RWPE2 (cell line): ENCODE measurements at places on chromosomes 6 and 20.

DNA sequence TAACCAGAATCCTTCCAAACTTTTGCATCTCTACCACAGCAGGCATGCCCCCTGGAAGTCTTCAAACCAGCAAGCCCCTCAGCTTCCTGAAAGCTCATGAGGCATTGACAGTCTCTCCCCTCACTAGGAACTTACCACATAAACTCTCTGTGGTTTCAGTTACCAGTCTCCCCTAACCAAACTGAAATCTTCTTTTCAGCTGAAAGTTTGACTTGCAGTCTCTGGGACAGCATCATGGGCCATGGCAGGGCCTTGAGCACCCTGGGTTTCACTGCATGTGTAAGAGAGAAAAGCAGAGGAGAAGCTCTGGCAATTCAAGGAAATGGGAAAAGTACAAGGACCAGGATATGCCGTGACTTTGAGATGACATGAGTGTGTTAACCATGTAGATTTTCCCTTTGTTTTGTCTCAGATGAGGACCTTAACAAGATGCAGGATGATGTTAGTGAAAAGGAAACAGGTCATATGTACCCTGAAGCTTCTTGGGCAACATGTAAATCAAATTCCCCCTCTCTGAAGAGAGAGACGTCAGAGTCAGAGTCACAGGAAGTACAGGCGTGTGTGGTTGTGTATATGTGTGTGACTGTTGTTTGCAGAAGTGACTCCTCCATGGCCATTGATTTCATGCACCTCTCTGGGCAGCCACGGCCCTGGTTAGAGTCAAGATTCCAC lies 106.3 kb downstream of the TNFRSF21 start:
- no peaks in the 10 kb centered on the region for H3K27me3 ChIP-seq
- no peak overlapping the region for H3K27ac ChIP-seq
- H3K4me3 ChIP-seq: no peak overlapping the region
- H3K36me3 ChIP-seq: no peaks in the 10 kb centered on the region
- H3K4me1 ChIP-seq: peaks cover 13% of the 10 kb centered on the region

DNA sequence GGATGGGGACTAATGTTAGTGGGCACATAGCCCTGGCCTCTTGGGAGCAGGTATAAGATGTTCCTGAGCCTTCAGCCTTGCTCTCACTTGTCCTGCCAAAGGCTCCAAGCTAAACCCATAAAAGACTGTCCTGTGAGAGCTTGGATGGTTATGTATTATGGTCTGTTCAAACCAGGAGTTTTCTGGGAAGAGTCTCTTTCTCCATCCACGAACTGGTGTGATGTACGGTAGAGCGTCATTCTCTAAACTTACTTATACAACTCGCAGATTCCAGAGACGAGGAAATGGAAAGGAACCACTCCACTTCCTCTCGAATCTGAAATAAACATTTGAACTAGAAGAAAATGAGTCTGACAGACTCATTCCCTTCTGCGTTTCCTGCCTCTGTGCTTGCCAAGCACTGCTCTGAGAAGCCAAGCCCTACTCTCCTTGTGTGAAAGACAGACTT lies 5.3 kb downstream of the SOBP start:
- H3K4me3 ChIP-seq: no peak overlapping the region
- no peak overlapping the region for H3K27ac ChIP-seq
- DNase-seq: no peak
- no peaks in the 10 kb centered on the region for H3K36me3 ChIP-seq
- peaks cover 2% of the 10 kb centered on the region for H3K4me1 ChIP-seq

GRCh38 chr6:149965194-149966020 lies 1.7 kb downstream of the ULBP1 start:
- H3K27ac ChIP-seq: no peak overlapping the region
- peaks cover 4% of the 10 kb centered on the region for H3K4me1 ChIP-seq
- no peak for DNase-seq
- peak overlapping the region; percentile 37 for H3K4me3 ChIP-seq

GRCh38 chr20:44702776-44703175 lies 12.4 kb upstream of the CCN5 start:
- H3K4me3 ChIP-seq: no peak overlapping the region
- H3K27ac ChIP-seq: no peak overlapping the region
- no peaks in the 10 kb centered on the region for H3K27me3 ChIP-seq
- peaks cover 16% of the 10 kb centered on the region for H3K4me1 ChIP-seq
- H3K36me3 ChIP-seq: no peaks in the 10 kb centered on the region

DNA sequence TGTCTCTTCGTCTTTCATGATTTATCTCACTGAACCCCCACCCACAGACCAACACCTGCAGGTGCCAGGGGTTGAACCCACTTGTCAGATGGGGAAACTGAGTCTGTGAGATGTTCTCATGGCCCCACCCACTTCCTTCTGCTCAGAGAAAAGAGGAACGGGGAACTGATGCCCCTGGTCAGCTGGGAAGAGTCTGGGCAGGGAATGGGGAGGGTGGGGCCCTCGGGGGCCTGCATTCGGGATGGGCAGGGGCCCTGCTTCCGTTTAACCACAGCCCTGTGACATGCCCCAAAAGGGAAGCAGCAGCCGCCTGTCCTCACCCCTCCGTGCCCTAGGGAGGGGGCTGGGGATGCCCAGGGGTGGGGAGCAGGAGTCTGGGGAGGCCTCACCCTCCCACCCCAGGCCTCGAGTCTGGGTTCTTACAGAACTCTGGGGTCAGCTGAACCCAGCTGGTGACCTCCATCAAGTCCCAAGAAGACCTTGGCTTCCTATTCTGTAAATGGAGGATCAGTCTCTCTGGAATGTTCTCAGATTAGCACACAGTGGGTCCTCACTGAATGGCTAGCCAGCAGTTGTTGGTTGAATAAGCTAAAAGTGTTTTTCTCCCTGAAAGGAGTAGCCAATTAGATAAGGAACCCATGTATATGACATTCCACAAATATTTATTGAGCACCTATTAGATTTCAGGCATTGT lies 81.5 kb downstream of the CEBPB start:
- no peak for DNase-seq
- H3K4me3 ChIP-seq: no peak overlapping the region
- H3K27me3 ChIP-seq: no peaks in the 10 kb centered on the region
- H3K4me1 ChIP-seq: peaks cover 7% of the 10 kb centered on the region
- no peaks in the 10 kb centered on the region for H3K36me3 ChIP-seq

DNA sequence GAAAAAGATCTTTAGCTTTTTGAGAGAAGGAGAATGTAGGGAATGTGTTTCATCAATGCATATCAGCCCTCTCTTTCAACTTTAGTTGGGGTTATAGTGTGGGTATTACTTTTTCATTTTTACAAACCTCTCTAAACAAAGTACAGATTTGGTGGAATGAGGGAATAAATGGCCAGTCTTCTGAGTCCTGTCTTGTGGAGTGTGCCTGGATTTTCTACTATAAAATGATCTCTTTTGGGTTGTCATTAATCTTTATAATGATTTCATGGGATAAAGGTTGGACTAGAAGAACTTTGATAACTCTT lies 209.3 kb downstream of the RNF144B start:
- no peak overlapping the region for H3K27ac ChIP-seq
- no peaks in the 10 kb centered on the region for H3K36me3 ChIP-seq
- DNase-seq: no peak
- no peaks in the 10 kb centered on the region for H3K4me1 ChIP-seq
- no peak overlapping the region for H3K4me3 ChIP-seq

DNA sequence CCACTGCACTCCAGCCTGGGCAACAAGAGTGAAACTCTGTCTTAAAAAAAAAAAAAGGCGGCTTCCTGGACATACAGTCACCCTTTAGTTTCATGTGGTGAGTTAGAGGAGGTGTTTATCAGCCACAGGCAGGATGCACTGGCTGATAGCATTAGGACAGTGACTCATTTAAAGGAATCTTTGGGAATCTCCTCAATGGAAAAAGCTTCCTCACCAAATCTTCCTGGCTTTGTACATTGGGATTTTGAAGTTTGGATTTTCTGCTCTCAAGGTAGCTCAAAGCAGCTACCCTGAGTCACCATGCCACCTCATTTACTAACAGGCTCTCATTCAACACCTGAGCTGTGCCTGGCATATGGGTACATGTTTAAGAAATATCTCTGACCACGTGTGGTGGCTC lies 20.2 kb downstream of the PRPH2 start:
- H3K27me3 ChIP-seq: no peaks in the 10 kb centered on the region
- no peak for DNase-seq
- H3K27ac ChIP-seq: peak overlapping the region; percentile 60
- no peaks in the 10 kb centered on the region for H3K36me3 ChIP-seq

DNA sequence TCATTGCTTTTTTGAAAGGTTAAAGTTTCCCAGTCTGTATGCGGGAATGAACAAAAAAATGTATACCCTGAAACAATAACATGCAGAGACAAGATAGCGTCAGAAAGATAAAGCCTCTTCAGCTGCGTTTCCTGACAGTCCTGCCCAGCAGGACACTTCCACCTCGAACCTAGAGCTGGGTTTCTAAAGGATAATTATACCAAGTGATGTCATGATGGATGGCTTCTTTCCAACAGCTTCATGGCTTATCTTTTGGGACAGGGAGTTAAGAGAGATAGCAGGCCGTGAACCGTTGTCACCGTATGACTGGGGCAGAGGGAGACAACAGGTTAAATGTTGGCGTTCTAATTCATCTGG lies 267.6 kb upstream of the SGK1 start:
- no peak for DNase-seq
- no peaks in the 10 kb centered on the region for H3K27me3 ChIP-seq
- H3K4me3 ChIP-seq: no peak overlapping the region
- no peak overlapping the region for H3K27ac ChIP-seq

DNA sequence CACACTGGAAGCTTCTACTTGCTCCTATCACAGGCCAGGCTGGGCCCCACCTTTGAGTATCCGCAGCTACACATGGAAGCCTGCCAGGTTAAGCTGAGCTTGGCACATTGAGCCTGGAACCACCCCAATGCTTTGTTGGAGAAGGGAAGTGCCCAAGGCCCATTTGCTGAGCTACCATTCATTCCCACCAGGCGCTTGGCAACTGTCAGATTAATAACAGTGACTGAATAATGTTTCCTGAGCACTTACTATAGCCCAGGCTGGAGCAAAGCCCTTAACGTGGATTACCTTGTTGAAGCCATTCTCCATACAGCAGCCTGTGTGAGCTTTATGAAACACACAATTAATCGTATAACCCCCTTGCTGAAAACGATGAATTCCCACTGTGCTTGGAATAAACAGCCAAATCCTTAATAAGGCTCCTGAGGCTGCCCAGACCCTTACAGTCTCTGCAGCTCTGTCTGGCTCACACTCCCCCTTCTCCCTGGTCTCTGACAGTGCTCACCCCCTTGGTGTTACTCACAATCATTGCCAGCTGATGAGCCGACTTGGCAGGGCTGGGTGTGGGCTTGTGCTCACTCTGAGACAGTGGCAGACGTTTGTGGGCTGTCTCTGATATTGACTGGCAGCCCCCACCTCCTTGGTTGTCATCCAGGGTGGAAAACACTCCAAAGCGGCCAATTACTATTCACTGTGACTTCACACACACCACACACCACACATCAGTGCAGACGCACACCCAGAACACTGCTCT lies 357.1 kb downstream of the MAFB start:
- no peak overlapping the region for H3K27ac ChIP-seq
- no peaks in the 10 kb centered on the region for H3K27me3 ChIP-seq
- DNase-seq: no peak
- H3K36me3 ChIP-seq: no peaks in the 10 kb centered on the region

GRCh38 chr6:64301307-64302236 lies 666.0 kb downstream of the PHF3 start:
- H3K36me3 ChIP-seq: no peaks in the 10 kb centered on the region
- no peak overlapping the region for H3K27ac ChIP-seq
- no peaks in the 10 kb centered on the region for H3K27me3 ChIP-seq

DNA sequence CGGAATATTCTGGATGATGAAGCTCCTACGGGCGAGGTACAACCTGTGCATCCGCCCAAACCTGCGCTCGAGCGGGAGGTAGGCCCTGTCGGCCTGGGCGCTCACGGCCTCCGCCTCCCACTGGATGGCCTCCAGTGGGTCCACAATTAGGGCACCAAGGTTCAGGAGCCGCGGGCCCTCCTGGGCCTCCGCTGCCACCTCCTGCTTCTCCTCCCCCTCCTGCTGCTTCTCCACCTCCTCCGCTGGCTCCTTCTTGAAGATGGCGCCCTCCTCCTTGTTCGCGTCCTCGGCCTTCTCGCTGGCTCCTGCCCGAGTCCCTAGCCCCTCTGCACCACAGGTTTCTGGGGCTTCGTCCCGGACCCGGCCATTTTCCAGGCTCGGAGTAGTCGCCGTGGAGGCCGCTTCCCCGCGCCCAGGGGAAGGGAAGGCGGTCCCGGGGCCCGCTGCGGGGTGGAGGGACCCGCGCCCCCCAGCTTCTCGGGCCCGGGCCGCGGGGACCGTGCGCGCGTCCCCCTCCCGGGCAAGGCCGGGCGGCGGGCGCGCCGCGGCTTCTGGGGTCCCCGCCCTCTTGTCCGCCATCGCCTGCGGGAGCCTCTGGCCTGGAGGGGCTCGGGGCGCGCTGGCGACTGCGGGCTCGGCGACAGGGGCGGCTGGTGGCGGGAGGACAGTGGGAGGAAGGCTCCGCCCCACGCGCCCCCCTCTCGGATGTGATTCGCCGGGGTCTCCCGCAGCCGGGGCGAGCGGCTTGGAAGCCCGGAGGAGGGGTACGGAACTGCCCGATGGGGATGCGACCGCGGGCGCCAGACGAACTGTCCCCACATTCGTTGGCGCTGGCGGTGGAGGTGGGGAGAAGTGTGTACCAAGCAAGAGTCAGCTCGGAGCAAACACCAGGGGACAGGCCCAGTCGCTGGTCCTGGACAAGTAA lies 17.6 kb downstream of the PLAGL2 start:
- H3K4me3 ChIP-seq: peak overlapping the region; percentile 31
- no peaks in the 10 kb centered on the region for H3K27me3 ChIP-seq
- peaks cover 3% of the 10 kb centered on the region for H3K4me1 ChIP-seq
- H3K36me3 ChIP-seq: peaks cover 2% of the 10 kb centered on the region
- H3K27ac ChIP-seq: no peak overlapping the region

DNA sequence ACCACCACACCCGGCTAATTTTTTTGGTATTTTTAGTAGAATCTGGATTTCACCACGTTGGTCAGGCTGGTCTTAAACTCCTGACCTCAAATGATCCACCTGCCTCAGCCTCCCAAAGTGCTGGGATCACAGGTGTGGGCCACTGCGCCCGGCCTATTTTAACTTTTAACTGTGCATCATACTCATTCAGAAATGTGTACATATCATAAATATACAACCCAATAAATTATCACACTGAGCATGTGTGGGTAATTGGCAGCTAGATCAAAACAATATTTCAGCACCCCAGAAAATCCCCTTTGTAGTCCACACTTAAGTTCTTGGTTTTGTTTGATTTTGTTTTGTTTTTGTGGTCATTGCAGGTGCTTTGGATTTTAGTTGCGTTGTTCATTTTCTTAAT lies 228.9 kb upstream of the ZNF217 start:
- peaks cover 8% of the 10 kb centered on the region for H3K4me1 ChIP-seq
- no peaks in the 10 kb centered on the region for H3K36me3 ChIP-seq
- peak; percentile 29 for DNase-seq

DNA sequence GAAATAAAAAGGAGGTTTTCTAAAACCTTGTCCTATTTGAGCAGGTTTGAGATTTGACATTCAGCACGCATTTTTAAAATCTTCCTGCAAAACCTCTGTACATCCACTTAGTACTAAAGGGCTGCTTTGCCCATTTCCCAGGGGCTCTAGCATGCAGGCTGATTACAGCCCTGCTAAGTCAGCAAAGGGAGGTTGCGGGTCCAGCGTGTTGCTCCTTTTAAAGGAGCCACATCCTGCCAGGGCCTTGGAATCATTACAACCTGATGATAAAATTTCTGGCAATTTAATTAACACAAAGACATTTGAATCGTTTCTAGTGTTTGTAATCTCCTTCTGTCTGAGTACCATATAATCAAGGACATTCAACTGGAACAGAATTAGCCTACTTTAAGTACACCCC lies 455.1 kb upstream of the CITED2 start:
- no peaks in the 10 kb centered on the region for H3K27me3 ChIP-seq
- H3K4me1 ChIP-seq: no peaks in the 10 kb centered on the region
- no peak overlapping the region for H3K4me3 ChIP-seq
- no peaks in the 10 kb centered on the region for H3K36me3 ChIP-seq
